SHP77 (cell line): ENCODE measurements at places on chromosomes 12 and 14.

- DNase-seq, result no peak
Observed at GRCh38 chr12:132169376-132169775, 25.1 kb downstream of the NOC4L start.

- no peak for DNase-seq
Observed at GRCh38 chr12:105930557-105931503, 207.9 kb downstream of the NUAK1 start.

GRCh38 chr14:49999146-49999761 is 106.4 kb downstream of the ARF6 start:
- no peak for DNase-seq

- DNase-seq, result no peak
Observed at GRCh38 chr14:35079742-35080141, 33.7 kb downstream of the FAM177A1 start.

GRCh38 chr12:100827901-100828520 is 33.4 kb downstream of the ANO4 start:
- peak; percentile 31 for DNase-seq

DNA sequence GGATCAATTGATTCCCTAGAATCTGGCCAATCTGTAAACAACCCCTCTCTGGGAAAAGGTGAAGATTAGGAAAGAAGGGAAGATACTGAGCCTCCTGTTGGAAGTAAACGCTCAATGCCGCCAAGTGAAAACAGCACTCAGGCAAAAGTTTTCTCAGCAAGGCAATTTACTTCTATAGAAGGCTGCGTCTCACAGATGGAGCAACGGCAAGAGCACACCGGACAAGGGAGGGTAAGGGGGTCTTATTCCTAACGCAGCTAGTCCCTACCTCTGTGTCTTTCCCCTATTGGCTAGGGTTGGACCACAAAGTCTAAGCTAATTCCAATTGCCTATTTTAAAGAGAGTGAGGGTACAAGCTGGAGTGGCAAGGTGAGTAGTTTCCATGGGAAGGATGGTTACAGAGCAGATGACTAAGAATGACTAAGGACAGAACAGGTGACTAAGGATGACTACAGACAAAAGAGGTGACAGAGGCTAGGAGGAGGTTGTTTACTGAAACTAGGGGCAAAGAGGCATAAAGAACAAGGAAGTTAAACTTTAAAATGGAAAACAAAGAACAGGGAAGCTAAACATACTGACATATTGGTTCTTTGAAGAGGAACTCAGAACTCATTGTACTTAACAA is 5.6 kb upstream of the TTC9 start:
- no peak for DNase-seq

GRCh38 chr14:22432348-22432976 is 156.6 kb downstream of the DAD1 start:
- no peak for DNase-seq

GRCh38 chr12:84157170-84157569 is 755.4 kb downstream of the SLC6A15 start:
- DNase-seq, result no peak

GRCh38 chr12:103676893-103677292 is 89.8 kb downstream of the STAB2 start:
- no peak for DNase-seq

- DNase-seq, result peak; percentile 44
Observed at GRCh38 chr14:34365309-34365915, 96.6 kb downstream of the SPTSSA start.

- no peak for DNase-seq
Observed at GRCh38 chr14:76936483-76936882, 92.0 kb downstream of the IRF2BPL start.

GRCh38 chr14:91324606-91325575 is 80.4 kb upstream of the GPR68 start:
- no peak for DNase-seq

DNA sequence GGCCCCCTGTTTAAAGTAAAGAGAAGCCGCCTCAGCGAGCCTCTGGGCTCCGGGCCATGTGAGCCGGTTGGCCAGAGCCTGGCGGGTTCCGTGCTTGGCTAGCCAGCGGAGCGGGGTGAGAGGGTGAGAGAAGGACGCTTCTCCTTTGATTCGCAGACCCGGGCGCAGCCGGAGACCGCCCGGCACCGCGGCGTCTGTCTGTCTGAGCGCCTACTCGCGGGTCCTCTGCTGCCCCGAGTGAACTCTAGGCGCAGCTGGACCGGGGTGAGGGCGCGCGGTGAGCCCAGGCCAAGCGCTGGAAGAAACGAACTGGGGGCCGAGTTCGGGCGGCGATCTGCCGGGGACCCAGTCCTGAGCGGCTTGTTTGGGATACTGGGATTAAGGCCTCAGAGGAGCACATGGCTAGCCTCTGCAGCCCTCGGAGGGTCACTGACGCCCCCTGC is 41.4 kb upstream of the TBX5 start:
- no peak for DNase-seq

DNA sequence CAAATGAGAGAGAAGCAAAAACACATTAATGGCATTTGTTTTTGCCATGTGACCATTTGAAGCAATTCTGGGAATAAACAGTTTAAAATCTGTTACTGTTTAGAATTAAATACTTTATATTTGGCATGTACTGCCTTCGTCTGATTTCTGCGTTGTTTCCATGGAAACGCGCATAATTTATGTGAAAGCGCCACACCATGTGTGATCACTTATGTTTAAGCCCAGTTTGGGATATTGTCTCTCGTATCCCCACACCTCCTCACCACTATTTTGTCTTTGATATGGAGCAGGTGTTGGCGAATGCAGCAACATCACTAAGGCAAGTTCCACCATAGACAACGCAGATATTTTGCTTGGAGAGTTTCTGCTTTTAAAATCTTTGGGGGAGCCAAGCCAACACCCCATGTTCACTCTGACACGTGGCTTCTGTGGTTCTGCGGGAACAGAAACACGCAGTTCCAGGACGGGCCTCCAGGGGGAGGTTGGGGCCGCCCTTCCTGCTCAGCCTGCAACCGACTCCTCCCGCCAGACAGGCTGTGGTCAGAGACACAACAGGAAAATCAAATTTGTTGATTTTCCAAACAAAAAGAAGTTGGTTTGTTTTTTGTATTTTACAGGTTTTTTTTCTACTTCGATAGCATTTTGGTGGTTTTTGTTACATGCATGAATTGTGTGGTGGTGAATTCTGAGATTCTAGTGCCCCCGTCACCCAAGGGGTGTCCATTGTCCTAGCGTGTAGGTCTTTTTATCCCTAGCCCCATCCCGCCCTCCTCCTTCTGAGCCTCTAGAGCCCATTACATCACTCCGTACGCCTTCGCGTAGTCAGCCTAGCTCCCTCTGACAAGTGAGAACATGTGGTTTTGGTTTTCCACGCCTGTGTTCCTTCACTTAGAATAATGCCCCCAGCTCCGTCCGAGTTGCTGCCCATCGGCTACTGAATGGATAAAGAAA is 101.9 kb upstream of the SFSWAP start:
- DNase-seq, result peak; percentile 17

GRCh38 chr14:35405304-35405996 is 901 bp upstream of the NFKBIA start:
- DNase-seq, result no peak

- no peak for DNase-seq
Observed at GRCh38 chr14:93803408-93804318, 15.4 kb upstream of the PRIMA1 start.

DNA sequence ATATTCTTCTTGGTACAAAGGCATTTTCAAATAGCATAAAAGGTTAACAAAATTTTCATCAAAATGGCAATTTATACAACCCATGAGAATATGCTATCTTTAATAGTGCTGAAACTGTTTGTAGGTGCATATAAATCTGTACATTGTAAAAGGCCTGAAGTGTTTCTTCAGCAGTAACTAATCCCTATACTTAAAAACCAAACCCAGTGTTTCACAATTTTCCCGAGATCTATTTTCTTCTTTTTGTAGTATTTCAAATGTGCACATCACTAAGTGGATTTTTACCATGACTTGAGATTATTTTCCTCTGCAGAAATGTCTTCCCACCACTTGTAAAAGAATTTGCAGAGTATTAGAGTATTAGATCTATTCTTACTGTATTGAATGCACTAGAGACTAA is 76.5 kb downstream of the FERMT2 start:
- no peak for DNase-seq

DNA sequence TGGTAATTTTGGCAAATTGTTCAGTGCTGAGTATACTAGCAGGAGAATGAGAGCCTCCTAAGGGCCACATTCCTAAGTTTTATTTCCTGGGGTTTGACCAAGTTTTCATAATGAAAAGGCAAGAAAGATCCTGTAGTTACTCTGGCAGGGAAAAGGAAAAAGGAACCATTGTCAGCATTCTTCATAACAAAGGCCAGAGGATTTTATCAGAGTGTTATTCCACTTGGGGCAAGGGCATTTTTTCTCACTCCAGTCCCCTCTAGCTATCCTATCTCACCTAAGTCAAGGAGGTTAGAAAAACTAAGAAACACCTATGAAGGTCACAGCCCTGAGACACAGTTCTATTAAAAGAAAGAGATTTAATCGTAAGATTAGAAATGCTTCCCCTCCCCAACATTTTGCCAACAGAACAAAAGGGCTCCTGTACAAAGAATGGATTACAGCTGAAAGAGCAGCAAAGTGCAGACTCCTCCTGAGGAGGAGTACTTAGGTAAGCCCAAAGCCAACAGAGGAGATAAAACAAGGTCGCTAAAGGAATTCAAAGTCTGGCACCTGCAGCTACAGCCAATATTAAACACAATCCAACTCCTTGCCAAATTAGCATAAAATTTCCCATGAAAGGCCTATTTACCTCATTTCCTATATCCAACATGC is 162.4 kb downstream of the GALC start:
- no peak for DNase-seq

DNA sequence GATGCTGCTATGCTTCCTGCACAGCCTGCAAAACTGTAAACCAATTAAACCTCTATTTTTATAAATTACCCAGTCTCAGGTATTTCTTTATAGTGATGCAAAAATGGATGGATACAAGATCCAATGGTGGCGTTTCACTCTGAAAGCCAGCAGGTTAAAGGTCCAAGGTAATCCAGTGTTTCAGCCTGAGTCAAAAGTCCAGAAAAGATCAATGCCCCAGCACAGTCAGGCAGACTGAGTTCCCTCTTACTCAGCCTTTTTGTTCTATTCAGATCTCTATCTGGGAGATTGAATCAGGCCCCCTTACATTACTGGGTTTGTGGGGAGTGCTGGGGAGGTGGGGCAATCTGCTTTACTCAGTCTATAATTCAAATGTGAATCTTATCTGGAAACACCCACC is 464.5 kb downstream of the GXYLT1 start:
- DNase-seq, result no peak

DNA sequence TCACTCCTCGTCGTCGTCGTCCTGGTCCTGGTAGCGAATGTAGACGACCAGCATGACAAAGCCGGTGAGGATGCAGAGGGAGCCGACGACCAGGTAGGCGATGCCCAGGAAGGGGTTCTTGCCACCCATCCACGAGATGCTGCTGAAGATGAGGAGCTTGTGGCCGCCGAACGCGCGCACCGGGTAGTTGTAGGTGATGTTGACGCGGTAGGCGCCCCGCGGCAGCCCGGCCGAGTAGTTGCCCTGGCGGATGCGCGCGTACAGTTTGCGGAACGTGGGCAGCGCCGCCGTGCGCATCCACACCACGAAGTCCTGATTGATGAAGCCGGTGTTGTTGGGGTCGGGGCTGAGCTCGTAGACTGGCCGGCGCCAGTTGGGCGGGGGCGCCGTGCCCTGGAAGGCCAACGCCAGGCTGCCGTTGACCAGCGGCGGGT is 1.0 kb downstream of the TMEM30B start:
- DNase-seq, result no peak

GRCh38 chr14:98138666-98139065 is 1133.3 kb downstream of the BCL11B start:
- no peak for DNase-seq

GRCh38 chr14:99676657-99677056 is 7.4 kb upstream of the CYP46A1 start:
- no peak for DNase-seq

- no peak for DNase-seq
Observed at GRCh38 chr14:21299562-21300130, 19.8 kb downstream of the RPGRIP1 start.

DNA sequence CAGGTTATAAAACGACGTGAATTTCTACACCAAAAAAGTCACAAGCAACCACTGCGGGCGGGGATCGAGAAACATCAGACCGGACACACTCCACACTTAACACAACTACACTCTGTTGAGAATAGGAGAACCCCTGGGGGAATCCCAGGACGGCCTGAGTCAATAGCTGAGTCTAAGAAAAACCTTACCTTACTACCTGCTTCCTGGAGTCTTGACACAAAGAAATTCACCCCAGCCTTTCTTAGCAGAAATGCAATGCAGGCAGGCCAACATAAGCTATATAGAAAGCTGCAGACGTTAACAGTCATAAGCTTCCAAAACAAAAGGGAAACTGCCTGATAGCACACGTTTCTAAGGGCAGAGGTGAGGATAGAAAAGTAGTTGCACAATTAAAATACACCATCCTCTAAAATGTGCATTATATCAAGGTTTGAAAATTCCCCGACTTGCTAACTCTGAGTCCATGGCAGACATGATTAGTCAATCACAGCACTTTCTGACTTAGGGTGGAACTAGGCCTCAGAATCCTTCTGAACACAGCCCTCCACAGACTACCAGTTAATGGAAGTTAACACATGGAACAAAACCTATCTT is 68.0 kb downstream of the CCDC88C start:
- DNase-seq, result no peak

GRCh38 chr14:59464486-59465315 is 479 bp downstream of the GPR135 start:
- DNase-seq, result peak; percentile 52

GRCh38 chr12:41459111-41459905 is 271.2 kb downstream of the PDZRN4 start:
- DNase-seq, result no peak

DNA sequence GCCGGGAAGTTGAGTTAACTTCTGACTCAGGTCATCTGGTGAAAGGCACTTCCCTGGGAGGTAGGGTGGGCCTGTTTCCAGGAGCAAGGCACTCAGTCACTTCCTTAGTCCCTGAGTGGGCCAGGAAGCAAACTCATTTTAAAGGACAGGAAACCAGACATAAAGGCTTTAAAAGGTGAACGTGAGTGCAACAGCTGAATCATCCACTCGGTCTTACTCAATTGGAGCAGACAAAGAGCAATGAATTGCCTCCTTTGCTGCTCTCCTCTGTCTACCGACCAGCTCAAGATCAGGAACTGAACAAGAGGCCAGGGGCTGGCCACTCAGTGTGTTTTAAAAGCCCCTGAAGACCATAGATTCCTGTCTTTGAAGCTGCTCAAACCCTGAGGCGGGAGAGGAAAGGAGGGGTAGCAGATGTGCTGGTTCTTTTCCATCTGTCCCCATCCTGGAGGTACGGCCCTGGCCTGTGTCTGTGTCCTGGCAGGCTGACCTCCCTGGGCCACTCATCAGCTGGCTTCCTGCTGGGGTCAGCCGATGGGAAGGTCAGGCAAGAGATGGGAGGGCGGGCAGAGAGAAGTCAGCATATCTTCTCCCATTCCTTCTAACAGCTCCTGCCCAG is 148.9 kb downstream of the PPM1H start:
- no peak for DNase-seq

- no peak for DNase-seq
Observed at GRCh38 chr12:57609781-57610553, 1.3 kb upstream of the ARHGEF25 start.

- no peak for DNase-seq
Observed at GRCh38 chr12:105025890-105026289, 39.8 kb downstream of the NOPCHAP1 start.
